Testis (tissue), 5 donors: ENCODE measurements at places on chromosomes 12 and 14. TPM values are rescaled to one million over a fixed set of nuclear protein-coding genes. Genes with fewer than 3 reads are reported as not detected.

LALBA gene
- 3.8 TPM for total RNA-seq

POTEG gene
- total RNA-seq, result 47.9 TPM

CACNA2D4 gene
- 15.8 TPM for total RNA-seq

ZNF664 gene
- 69.6 TPM for total RNA-seq

COX8C gene
- 39.1 TPM for total RNA-seq

SERPINA9 gene
- total RNA-seq, result not detected

GPD1 gene
- total RNA-seq, result 2.1 TPM

TPH2 gene
- 1.8 TPM for total RNA-seq

SOAT2 gene
- not detected for total RNA-seq

RDH16 gene
- total RNA-seq, result 2.9 TPM

AGAP2 gene
- 2.7 TPM for total RNA-seq

AHNAK2 gene
- 10.8 TPM for total RNA-seq

MMP19 gene
- total RNA-seq, result 1.3 TPM

KRT4 gene
- not detected for total RNA-seq

ACVRL1 gene
- total RNA-seq, result 9.5 TPM

VPS33A gene
- 41.3 TPM for total RNA-seq

ACSS3 gene
- total RNA-seq, result 22.8 TPM

CYP27B1 gene
- 30.2 TPM for total RNA-seq

SINHCAF gene
- total RNA-seq, result 45.2 TPM

WNT1 gene
- 1.4 TPM for total RNA-seq

AACS gene
- 26.0 TPM for total RNA-seq

GPRC5A gene
- total RNA-seq, result 1.9 TPM

GOLGA5 gene
- 92.0 TPM for total RNA-seq

OTUB2 gene
- 19.3 TPM for total RNA-seq

PZP gene
- total RNA-seq, result 4.6 TPM

GPR132 gene
- total RNA-seq, result 2.5 TPM

KERA gene
- not detected for total RNA-seq

RFX4 gene
- total RNA-seq, result 86.4 TPM

CLEC1B gene
- total RNA-seq, result 0.63 TPM

KRT74 gene
- 3.9 TPM for total RNA-seq

CMTM5 gene
- total RNA-seq, result 0.81 TPM

KRT80 gene
- total RNA-seq, result 0.94 TPM

RTL1 gene
- total RNA-seq, result 1.2 TPM

TMTC1 gene
- 11.5 TPM for total RNA-seq

TCL1B gene
- total RNA-seq, result 3.7 TPM

CAPZA3 gene
- 186 TPM for total RNA-seq

HOXC12 gene
- total RNA-seq, result 0.06 TPM

CACNA1C gene
- 20.3 TPM for total RNA-seq

OTX2 gene
- total RNA-seq, result not detected
